Stimulated activated CD4-positive, alpha-beta T cell treated with anti-CD3 and anti-CD28 coated beads, Interleukin-4, amount 100 ng/mL, for 1 hour (primary cell): ENCODE measurements at places on chromosomes 2 and 18.

DNA sequence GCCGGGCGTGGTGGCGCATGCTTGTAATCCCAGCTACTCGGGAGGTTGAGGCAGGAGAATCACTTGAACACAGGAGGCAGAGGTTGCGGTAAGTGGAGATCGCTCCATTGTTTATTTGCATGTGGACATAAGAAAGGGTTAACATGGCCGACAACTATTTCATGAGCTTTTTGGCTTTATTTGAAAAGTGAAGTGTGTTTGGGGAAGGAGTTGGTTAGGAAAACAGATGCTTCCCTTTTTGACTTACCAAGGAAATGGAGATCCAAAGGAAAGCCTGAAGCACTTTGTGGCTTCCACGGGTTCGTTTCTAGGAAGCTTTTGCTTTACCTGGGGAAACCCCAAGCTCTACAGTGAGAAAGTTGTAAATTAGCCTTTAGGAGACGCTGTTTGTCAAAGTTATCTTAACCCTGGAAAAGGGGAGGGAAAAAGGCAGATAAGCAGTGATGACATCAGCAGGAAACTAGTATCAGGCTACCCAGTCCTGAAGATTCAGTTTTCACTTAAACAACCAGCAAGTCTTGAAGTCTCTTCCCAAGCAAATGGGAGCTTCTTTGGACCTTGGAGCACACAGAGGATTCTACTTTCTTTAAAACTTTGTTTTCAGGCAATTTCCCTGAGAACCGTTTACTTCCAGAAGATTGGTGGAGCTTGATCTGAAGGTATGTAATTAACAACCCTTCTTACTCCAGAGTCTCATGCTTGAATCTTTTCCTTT is at the start of gene CASP10:
CASP10 (plus strand) TSS at position 492 of the 715 bp plus-strand sequence. CDS start 2,637 bp downstream, outside the sequence.
- no peak for DNase-seq

DNA sequence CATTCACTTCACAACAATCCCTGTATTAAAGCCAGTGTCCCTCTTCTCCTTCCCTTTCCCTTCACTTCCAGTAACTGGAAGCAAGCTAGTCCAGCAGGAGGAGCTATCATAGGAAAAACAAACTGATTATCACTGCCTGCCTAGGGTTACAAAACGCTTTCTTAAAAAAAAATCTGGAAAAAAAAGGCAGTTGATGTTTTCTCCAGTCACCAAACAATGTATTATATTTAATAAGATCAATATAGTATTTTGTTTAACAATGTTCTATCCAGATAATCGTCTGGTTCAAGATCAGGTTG is 78.8 kb upstream of the ITGB6 start:
- no peak for DNase-seq

- no peak for DNase-seq
Observed at GRCh38 chr18:45266023-45266422, 349.3 kb upstream of the SLC14A2 start.

DNA sequence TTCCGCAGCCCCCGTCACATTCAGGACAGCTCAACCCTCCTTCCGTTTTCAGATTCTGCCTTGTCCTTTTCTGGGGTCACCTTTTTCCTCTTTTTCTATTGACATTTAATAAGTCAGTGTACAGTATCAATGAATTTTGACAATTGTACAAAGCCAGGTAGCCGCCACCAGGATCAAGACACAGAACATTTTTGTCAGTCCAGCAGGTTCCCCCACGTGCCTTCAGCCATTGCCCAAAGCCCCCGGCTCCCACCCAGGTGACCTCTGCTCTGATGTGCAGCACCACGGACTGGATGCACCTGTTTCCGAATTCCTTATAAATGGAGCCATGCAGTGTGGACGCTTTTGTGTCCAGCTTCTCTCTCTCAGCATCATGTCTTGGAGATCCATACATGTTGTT is 30.0 kb downstream of the CROCC2 start:
- no peak for DNase-seq

- no peak for DNase-seq
Observed at GRCh38 chr2:4073026-4073569, 369.7 kb downstream of the DCDC2C start.
